Stimulated activated CD4-positive, alpha-beta T cell treated with anti-CD3 and anti-CD28 coated beads, Interleukin-2, amount 100 ng/mL, for 4 hours (primary cell): ENCODE measurements at places on chromosomes 1 and 21.

GRCh38 chr1:28159680-28160079 lies 16.8 kb downstream of the PTAFR start:
- DNase-seq, result no peak

DNA sequence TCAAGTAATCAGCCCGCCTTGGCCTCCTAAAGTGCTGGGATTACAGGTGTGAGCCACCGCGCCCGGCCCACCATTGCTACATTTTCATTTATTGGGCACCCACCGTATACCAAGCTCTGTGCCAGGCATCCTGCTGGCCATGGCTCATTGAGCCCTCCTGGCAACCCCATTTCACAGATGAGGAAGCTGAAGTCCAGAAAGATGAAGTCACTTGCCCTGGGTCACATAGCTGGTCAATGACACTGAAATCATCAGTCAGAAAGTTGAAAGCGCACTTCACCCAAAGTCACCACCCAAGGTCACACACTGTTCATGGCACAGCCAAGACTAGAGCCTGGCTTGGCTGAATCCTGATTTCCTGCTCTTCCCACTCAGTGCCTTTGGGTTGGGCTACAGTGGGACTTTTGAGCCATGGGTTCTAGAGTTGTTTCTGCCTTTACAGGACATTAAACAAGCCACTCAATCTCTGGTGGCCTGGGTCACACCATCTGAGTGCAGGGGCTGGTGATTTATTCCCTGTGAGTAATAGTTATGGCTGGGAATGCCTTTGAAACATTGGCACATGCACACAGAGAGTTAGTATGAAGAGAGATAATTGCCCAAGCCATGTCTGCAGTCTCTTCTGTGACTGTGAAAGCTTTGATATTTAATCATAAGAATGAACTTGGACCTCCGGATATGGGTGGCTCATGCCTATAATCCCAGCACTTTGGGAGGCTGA lies 16.0 kb upstream of the ARHGEF10L start:
- no peak for DNase-seq

- DNase-seq, result no peak
Observed at GRCh38 chr1:26789612-26789865, 1.8 kb downstream of the PIGV start.

- no peak for DNase-seq
Observed at GRCh38 chr1:27351541-27352107, 9.8 kb downstream of the SYTL1 start.

- DNase-seq, result no peak
Observed at GRCh38 chr21:39669485-39669884, 56.7 kb downstream of the B3GALT5 start.

DNA sequence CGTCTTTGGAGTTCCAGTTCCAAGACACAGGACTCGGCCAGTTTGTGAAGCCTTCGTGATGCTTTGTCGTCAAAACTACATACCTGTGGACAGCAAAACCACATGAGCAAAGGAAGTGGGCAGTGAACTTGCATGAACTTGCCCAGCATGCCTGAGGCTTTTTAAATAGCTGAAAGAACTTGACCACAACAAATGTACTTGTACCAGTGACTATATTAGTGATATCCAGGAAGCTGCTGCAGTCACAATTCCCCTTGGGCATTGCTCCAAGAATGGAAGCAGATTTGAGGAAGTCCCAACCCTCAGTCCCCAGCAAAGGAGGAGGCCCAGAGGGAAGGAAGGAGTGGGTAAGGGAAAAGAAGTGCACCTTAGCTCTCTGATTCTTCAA lies 2.6 kb downstream of the FUCA1 start:
- DNase-seq, result no peak
